ENCODE measurements at places on chromosomes 3 and 15.

GRCh38 chr3:53970661-53971060, 79.0 kb upstream of the SELENOK start:
- DNase-seq, result no peak

GRCh38 chr3:197253238-197253947, 45.0 kb downstream of the DLG1 start:
- DNase-seq, result no peak

GRCh38 chr3:33360136-33360825, 79.9 kb downstream of the UBP1 start:
- DNase-seq, result peak; percentile 70

DNA sequence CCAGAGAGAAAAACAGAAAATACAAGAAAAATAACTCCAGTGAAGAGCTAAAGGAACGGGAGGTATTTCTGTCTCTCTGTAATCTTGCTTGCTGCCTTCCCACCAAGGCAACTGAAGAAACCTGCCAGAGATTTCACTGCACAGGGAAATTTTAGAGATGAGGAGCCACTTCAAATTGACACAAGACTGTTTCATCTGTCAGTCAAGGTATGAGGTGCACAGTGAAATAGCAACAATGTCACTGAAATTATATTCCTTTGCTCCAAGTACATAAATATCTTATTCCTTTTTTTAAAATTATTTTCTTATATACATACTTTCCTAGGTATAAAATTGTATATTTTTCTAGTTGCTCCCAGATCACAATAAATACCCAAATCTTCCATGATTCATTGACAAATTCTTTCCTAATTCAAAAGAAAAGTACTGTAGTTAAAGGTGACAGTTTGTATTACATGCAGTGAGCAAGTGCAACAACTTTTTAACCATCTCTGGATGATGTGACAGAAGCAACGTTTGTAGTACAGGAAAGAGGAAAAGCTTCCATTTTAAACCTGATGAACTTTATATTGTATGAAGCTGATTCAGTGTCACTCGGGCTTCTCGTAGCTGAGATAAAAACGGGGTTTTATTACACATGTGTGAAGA, 563.4 kb downstream of the TUSC7 start:
- no peak for DNase-seq

DNA sequence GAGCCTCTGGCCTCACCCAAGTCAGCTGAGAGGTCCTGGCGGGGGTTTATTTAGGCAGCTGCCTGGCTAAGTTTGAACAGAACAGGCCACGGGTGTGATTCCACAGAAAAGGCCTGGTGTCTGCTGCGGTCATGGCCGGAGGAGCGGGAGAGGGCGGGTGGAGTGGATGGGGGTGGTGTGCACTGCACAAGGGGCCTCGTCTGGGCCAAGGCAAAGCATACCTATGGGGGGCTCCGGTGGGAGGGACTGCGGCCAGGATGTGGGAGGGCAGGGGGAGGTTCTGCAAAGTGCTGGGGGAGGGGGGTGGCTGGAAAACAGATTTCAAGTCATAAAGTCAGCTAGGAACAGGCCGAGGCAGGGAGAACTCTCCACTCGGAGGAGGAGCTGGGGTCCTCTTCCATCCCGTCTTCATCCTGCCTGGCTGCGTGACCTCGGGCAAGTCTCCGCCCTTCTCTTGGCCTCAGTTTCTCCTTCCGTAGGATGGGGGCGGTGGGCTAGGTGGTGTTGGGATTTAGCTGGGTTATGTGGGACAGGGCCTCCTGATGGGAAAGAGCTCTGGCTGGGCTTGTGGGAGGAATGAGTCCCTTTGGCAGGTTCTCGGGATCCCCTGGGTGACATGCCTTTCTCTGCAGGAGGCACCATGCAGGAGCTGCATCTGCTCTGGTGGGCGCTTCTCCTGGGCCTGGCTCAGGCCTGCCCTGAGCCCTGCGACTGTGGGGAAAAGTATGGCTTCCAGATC, 878 bp downstream of the ISLR start:
- no peak for DNase-seq

DNA sequence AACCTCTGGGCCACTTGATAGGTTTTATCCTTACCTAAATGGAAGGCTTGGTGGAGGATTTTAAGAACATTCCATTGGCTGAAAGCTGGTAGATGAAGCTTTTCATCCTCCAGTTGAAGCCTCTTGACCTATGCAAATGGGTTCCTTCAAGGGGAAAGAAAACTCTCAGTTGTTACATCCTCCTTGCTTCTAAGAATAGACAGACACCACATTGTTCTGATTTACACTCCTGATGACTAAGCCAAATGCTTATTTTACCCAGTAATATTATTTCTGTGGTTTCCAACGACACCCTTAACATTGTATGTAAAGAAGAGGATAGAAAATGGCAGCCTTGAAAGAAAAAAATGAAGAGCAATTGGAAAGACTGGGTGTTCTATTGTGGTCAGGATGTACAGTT, 480.5 kb downstream of the OTOL1 start:
- peak; percentile 80 for DNase-seq

DNA sequence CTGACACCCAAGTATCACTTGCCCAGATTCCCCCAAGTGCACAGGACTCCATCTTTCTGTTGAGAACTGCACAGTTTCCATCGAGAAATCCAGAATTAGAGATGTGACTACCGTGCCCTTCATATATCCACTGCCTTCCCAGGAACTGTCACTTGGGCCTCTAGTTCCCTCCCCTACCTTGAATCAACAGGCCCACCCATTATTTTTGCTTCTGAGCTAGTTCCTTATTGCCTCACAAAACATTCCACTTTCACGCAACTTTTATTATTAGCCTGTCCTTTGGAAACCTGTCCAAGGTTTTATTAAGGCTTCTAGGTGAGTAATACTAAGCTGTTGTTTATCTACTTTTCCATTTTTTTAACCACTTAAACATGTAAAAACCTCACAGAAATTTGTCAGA, 17.1 kb upstream of the SLC30A4 start:
- DNase-seq, result no peak

DNA sequence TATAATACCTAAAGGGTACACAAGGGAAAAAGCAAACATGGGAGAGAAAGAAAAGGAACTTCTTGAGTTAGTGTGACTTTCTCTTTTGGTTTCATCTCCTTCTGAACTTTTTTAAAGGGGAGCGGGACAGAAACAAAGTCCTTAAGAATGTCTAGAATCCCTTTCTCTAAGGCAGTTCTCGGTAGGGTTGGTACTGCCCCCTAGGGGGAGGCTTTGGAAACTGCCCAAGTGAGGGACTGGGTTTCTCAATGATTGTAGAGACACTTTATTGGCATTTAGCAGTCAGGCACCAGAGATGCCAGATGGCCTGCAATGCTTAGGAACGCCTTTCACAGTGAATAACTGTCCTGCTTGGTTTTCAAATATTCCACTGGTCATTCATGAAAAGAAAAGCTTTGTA, 172.7 kb downstream of the WDR72 start:
- peak; percentile 5 for DNase-seq

DNA sequence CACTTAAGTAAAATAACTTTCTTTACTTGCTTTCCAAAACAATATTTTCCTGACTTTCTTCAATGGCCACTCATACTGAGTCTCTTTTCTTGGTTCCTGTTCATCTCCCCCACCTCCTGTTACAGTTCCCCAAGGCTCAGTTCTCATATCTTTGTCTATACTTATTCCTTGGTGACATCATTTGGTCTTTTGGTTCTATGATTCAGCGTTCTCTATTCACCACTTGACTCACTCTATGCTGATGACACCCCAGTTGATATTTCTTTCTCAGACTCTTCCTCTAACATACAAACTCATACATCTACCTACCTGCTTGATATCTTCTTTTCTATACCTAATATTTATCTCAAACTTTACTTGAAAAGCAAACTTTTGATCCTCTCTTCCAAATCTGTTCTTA, 85.0 kb upstream of the P3H2 start:
- DNase-seq, result peak; percentile 86

DNA sequence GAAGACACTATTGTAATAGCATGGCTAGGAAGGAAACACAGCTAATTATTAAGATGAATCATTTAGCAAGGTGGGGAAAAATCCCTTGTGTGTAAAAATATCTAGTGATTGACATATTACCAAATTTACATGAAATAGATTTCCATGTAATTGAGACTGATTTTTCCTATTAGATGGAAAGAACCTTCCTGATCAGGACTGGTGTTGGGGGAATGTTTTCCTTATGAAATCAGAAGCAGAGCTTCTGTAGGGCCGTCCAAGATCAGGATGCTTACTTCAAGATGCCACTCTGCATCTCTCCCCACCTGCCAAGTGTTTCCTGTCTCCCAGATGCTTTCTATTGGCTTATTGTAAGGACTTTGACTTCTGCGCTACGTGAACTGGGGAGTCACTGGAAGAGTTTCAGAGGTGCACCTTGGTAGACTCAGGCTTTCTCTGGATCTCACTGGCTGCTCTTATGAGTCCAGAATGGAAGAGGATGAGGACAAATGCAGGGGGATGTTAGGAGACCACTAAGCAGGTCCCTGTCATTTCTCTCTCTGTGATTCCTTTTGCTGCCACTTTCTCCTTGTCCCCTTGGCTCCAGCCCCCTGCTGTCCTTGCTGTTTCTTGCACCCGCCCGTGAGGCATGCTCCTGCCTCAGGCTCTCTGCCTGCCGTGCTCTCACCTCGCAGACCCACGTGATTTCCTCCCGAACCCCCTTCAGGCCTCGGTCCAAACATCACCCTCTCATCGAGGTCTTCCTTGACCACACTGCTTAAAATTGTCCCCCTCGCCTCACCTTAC, 30.1 kb downstream of the BTD start:
- no peak for DNase-seq

DNA sequence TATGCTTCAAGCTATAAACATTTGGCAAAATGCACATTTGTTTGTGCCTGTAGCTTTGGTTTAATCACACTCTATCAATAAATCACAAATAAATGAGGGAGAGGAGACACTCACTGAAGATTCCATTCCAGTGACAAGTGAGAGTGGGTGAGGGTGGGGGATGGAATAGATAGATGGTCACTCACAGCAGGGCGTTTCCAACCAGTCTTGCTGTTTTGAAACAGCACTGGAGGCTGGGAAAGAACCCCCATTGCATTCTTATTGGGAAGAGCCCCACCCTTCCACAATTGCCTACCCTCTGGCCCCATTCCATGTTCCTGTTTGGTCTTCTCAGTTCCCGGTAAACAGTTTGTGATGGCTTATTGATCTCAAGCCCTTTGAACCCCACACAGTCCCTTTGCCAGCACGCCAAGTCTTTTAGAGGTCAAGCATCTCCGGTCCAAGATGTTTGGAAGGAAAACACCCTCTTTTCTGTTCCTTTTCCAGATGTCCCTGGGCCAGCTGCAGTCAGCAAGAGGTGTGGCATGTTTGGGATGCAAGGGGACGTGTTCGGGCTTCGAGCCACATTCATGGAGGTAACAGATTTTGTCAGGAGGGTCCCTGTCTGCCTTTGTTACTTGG, 30.7 kb downstream of the LMCD1 start:
- DNase-seq, result peak; percentile 94

DNA sequence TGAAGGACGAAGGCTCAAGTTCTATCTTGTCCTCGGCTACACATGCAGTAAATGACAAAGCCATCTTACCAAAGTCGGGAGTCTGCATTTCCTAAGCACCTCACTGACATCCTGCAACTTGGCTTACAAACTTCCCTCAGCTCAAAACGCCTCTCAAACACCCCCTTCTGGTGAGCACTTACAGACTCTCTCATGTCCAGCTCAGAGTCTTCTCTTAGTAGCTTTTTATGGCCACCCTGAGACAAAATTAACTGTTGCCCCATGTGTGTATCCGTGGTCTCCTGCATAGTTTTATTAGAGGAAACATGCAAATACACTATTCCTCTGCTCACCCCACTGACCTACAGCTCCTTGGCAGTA, 819.7 kb downstream of the FHIT start:
- DNase-seq, result peak; percentile 15

DNA sequence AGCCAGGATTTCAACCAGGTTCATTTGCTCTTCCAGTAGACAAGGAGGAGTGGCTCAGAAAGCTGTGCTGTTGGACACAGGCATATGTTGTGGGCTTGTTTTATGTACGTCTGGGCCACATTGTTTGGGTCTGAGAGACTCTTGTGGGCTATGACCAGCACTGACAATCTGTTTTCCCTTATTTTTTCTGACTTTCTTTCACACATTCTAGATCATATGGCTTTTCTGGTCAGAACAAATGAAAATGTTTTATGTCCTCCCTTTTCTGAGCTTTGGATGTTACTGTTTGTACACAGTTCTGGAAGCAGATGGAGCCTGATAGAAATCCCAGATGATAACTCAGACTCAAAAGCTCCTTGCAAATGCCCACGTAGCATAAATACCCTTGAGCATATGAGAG, 85.8 kb upstream of the RGMA start:
- no peak for DNase-seq

DNA sequence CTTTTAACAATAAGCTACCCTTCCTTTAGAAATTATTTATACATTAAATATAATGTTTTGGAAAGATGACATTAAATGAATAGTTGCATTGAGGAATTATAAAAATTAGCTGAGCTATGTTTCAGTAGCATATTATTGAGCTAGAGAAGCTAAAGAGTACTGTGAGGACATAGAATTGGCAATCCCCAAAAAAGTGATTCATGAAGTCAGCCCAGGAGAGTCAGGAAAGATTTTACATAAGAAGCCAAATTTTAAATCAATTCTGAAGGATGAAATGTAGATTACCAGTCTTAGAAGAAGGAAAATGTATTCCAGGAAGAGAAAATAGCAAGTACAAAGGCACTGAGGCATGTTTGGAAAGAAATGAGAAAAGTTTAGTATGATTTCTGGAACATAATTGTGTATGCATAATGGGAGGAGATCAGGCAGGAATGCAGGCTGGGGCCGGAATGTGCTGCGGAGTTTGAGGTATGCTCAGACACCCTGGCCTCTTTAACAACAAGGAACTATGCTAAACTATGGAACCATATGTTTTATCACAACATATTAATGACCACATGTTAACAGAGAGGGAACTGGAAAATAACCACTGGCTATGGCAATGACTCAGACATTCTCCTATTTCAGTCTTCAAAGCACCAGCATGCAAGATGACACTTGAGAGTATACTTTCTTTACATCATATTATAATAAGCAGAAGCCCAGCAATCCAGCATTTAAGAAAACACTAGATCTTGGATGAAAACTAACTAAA, 103.3 kb upstream of the COL8A1 start:
- peak; percentile 83 for DNase-seq

GRCh38 chr15:44435893-44436667, 8.7 kb downstream of the CTDSPL2 start:
- peak; percentile 27 for DNase-seq

DNA sequence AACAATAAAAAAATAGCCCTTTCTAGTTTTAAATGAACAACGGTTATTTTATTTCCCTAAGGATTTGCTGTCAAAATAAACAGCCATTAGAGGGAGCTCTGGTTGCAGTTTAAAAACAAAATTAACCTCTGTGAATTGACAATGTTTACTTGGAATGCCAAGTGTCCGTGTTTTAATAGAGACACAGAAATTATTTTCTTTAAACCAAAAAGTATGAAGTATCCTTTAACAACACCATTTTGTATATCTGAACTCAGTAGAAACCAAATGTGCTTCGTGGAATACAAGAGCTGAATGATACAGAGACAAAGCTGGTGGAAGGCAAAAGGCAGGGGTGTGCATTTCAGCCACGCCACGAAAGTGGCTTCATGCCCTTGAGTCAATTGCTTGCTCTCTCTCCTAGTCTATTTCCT, 74.4 kb downstream of the MOBP start:
- peak; percentile 51 for DNase-seq

- no peak for DNase-seq
Observed at GRCh38 chr3:111412656-111413055, 129.3 kb upstream of the CD96 start.

GRCh38 chr15:40111888-40112287, 3.2 kb upstream of the BMF start:
- DNase-seq, result no peak

Data from fibroblast of mammary gland (primary cell).